Stimulated activated CD8-positive, alpha-beta memory T cell treated with anti-CD3 and anti-CD28 coated beads, Interleukin-2, amount 100 ng/mL, for 1 hour (primary cell): ENCODE measurements at places on chromosomes 7 and 10.

DNA sequence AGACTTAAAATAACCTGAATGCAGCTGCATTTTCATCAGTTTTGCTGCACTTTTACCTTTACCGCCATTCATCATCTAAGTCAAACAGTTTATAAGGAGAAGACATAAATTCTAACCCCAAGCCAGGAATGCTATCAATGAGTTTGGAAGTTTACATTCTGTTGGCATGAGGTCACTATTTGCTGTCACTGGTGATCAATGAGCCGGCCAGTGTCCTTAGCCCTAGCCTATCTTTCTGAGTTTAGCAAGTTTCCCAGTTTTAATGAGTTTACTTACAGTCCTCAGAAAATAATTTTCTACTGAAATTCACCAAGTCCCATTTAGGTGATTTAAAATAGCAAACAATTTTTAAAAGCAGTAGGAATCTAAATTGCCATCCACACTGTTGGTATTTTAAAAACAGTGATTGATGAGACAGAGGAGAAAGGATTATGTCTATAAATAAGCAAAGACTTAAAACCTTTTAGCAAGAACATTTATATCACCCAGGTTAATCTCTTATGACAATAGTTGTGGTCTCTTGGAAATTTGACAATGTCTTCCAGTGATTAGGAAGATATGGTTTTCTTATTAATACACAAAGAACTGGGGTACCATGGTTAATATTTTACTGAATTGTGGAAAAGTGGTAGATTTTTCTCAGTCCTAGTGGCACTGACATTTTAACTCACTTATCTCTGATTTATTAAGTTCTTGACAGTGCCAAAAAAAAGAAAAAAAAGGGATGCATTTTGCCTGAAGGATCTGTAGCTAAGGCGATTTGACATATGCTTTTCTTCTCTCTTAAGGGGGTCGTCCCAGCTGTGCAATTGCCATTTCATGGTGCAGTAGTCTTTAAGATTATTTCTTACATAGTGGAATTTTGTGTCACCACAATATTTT, 443.4 kb upstream of the ANKRD30A start:
- DNase-seq: no peak

DNA sequence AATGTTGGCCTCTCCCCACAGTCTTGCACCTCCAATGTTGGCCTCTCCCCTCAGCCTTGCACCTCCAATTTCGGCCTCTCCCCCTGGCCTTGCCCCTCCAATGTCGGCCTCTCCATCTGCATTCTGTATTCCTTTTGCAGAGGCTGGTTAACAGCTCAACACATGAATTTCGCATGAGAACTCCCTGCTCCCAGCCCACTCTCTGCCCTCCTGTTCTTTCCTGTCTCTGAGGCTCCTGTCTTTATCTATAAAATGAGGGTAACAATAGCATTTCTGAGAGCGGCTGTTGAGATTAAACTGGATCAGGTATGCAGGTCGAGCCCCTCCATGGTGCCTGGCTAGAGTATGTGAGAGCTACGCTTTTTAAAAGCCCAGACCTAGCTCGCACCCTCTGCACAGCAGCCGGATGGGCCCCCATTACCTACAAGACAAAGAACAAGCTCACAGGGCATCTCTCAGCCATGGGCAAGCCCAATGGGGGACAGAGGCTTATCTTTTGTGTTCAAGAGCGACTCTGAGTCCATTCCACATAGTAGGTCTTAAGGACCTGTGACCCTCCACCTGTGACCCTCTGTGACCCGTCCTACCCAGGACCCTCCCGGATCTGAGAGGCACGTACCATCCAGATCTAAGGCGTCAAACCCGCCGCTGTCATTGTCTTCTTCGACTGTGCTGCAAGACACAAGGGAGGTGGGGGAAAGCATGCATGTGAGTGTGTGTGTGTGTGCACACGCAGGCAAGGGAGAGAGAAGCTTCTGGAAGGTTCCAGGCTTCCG, 82.2 kb upstream of the GNA12 start:
- DNase-seq: no peak

- DNase-seq: no peak
Measured at GRCh38 chr7:516606-517456, 2.8 kb downstream of the PDGFA start.

- DNase-seq: no peak
Measured at GRCh38 chr10:117175215-117175900, 21.9 kb upstream of the KCNK18 start.

DNA sequence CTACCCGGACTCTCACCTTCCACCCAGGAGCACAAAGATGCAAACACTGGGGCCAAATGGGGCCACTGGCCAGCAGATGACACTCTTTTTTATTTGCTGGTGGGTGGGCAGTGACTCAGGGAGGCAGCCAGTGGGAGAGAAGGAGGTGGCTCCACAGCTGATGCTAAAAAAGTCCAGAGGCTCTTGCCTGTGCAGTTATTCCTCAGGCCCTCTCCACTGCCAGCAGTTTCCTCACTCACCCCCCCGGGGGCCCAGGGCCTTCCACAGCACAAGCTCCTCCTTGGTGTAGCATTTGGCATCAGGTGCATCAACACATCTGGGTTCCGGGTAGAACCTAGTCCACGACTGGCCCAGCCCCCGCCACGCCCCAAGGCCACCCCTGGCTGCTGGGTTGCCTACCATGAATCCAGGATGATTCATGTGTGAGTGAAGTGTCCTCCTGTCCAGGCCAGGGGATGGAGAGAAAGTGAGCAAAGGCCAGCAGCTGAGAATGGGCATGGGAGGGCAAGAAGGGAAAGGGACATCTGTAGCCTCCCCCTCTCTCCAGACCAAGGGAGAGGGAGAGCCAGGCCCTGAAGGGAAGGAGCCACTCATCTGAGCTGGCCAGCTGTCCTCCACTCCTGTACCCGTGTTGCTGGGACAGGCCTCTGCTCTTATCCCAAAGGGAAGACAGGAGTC, 1.7 kb upstream of the KCNH2 start:
- DNase-seq: no peak

- DNase-seq: no peak
Measured at GRCh38 chr7:142896741-142897379, 11.3 kb upstream of the TRPV6 start.

DNA sequence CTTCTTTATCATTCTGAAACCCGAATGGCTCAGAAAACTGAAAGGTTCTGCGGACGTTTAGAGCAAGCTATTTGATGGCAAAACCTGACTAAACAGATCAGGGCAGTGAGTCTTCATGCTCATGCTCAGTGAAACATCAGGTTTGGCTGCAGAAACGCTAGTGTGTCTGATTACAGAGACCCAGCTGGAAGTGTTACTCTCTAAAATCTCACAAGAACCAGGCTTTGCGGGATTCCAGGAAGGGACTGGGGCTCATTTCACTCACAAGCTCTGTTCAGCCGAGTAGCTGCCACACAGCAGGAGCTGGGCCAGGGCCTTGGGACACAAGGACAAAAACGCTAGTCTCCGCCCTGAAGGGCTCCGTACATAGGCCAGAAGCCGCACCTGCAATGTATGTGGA, 2.9 kb downstream of the PITRM1 start:
- no peak for DNase-seq

DNA sequence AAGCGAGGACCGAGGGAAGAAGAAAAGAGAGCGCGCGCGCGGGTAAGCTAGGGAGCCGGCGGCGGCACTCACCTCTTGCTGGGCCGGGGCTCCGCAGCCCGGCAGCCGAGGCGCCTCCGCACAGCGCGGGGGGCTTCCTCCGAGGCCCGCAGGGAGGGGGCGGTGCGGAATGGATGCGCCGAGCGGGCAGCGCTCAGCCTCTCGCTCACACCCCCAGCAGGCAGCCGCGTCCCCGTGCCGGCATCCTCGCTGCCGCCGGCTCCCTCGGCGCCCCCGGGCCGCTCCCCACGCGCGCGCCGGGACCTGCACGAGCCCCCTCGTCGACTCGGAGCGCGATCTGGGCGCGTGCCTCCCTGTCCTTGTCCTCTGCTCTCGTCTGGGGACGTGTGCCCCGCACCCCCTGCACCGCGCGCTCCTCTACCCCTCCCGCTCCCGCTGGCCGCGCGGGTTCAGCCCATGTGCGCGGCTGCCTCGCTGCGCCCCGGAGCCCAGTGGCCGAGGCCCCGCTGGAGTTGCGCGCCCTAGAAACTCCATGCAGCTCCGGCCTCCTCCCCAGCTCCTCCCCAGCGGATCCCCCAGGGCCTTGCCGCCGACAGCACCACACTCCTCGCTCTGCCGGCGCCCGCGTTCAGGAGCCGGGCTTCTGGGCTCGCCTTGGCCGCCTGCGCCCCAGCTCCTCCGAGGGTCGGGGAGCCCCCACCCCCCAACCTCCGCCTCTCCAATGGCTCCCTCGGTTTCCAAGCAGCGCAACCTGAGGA, 75.3 kb downstream of the CALN1 start:
- no peak for DNase-seq

- DNase-seq: no peak
Measured at GRCh38 chr7:28145931-28146330, 34.7 kb downstream of the JAZF1 start.

DNA sequence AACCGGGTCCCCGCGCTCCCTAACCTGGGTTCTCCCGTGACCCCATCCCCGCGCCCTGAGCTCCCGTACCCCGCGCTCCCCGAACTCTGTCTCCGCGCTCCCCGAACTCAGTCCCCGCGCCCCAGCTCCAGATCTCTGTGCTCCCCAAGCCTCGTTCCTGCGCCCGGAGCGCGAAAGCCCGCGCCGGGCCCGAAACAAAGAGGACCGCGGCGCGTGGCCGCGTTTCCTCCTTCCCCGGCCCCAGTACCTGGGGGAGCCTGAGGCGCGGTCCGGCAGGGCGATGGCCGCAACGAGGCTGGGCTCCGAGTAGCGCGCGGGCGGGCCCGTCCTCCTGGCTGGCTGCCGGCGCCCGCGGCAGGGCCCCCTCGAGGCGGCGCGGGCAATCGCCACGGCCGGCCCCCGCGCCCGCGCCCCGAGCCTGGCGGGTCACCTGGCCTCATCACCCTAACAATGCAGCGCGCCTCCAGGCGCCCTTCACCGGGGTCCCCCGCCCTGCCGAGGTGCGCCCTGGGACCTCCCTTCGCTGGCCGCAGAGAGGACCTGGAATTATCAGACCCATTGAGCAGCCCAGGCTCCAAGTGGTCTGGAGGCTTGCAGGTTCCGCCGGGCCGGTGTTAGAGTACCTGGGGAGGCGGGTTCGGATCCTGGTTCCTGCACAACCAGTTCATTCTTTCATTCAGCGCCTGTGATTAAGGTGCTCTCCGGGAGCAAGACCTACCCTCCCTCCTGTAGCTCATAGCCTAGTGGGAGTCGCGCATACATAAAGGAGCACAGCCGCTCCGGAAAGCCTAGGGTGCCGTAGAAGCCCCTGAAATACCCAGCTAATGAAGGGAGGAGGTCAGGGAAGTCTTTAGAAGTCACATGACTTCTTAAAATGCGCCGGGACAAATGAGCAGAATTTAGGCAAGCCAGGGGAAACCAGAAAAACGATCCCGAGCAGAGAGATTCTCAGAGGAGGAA, at the start of gene TNS3:
Gene TNS3 (minus strand): TSS at position 308 of the 960 bp plus-strand sequence. CDS start 142,475 bp downstream, outside the sequence.
- no peak for DNase-seq

- no peak for DNase-seq
Measured at GRCh38 chr10:12508165-12508564, 158.8 kb downstream of the CAMK1D start.

GRCh38 chr7:20170633-20171032, 46.6 kb downstream of the MACC1 start:
- no peak for DNase-seq

GRCh38 chr7:112058686-112059085, 147.5 kb downstream of the DOCK4 start:
- DNase-seq: no peak

DNA sequence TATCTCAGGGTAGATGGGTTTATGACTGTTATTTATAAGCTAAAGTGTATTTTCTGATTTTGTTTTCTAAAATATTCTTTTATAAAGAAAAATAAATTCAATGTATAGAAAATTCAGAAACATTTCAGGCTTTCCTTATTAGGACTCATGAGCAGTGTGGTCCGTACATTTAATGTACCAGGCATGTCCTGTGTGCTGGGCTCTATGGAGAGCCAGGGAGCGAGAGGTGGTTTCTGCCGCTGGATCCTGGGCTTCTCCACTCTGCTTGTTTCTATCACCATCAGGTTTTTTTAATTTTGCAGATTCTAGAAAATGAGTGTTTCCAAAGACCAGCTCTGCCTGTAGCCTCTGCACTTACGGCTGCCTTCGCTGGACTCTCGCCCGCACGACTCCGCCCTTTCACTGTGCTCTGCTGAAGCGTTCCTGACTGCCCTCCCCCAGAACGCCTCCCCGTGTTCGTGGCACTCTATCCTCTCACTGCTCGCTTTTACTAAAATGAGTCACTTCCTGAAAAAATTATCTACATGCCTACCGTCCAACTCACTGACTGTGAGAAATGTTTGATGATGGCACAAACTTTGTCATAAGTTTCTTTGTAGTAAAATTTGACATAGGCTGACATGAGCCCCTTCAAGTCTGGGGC, 188.5 kb downstream of the ZMYND11 start:
- DNase-seq: no peak

DNA sequence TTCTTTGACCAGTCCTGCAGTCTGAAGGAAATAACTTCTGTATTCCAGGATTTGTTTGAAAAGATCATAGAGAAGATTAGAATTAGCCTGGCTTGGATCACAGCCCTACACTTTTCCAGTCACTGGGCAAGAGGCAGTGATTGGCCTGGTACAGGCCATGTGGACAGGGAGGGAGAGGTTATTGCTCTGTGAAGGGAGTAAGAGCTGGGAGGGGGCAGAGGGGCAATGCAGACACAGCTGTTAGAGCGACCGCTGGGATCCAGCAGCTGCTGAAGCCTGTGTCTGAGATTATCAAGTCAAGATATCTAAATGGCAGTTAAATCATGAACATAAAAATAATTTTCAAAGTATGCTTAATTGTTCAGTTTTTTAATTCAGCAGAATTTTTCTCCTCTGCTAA, 257.3 kb downstream of the SDK1 start:
- no peak for DNase-seq

DNA sequence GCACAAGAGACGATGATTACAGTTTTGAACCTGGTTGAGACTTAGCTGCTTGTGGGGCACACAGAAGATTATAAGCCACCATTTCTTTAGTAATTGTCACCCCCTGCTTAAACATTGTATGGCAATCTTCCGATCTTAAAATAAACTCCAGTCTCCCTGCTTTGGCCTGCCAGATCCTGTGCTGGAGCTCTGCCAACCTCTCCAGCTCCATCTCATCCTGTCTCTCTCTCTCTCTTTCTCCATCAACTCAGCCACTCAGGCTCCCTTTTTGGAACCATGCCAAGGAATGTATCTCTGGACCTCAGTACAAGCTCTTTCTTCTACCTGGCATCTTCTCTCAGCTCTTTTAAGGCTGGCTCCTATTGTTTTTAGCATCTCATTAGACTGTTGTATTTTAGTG, 1053.2 kb downstream of the REEP3 start:
- DNase-seq: no peak

DNA sequence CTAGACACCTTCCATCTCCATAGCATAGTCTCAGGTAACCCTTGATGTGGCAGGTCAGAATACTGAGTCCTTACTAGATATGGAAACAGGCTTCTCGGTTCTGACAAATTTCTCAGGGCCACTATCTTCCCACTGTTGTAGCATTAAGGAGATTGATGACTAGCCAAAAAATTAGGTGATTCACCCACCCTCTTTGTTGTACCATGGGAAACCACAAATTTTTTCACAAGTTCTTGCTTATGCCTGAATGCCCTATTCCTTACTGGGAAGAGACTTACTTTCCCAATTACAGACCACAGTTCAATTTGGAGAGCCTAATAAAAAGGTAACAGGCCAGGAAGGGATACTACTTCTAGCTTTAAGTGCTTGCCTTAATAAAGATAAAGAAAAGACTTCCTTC, 948.8 kb downstream of the GRM8 start:
- no peak for DNase-seq

- no peak for DNase-seq
Measured at GRCh38 chr10:73734796-73735305, 9.3 kb upstream of the SEC24C start.
